ENCODE measurements at places on chromosomes 6 and 20.
A peak's percentile ranks its signal among the peaks of the same experiment; 100 is the strongest.

DNA sequence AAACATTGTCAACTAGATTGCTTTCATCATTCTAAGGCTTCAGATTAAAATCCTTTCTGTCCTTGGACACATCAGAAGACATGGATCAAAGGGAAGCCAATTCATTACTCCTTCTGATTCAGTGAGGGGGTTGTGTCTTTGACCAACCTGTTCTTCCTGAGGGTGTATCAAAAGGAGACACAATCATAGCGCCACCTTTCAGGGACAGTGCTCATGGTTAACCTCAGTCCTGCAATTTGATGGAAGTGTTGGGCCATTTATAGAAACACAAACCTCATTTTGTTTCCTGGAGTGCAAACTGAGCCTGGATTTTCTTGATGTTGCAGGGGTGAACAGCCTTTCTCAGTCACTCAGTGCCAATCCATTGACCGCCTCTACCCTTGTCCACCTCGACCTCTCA lies 163.9 kb upstream of the SCGN start:
- DNase-seq, result no peak

DNA sequence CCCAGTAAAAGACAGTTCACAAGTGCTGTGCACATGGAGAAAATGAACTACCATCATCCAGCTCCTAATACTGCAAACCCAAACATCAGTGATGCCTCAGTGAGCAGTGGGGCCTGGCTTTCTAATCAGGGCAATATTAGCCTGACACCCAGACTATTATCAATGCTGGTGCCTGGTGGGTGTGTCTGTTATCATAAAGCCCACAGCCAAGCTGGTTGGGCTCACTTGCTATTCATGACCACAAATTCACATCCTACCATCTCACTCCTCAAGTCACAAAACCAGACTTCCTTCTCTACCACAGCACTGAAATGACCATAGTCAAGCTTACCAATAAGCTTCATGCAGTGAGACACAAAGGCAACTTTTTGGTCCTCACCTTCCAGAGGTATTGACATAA lies 180.8 kb upstream of the PLN start:
- no peak for DNase-seq

DNA sequence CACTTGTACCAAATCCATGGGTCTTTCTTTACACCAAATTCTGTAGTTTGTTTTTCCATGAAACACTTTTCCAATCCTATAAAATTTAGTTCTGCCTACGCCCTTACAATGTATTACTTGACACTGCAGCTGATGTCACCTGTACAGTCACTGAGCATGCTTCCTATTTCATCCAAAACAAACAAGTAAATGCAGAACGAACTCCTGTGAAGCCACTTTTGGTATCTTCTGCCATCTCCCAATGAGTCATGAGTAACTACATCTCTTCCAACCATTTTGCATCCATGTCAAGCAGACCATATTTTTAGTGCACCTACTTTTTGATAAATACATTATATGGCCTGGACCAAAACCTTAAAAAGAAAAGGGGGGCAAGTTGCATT lies 42.4 kb downstream of the HDDC2 start:
- DNase-seq, result no peak

GRCh38 chr6:28165563-28165962 lies 23.9 kb downstream of the ZKSCAN8 start:
- DNase-seq, result no peak

DNA sequence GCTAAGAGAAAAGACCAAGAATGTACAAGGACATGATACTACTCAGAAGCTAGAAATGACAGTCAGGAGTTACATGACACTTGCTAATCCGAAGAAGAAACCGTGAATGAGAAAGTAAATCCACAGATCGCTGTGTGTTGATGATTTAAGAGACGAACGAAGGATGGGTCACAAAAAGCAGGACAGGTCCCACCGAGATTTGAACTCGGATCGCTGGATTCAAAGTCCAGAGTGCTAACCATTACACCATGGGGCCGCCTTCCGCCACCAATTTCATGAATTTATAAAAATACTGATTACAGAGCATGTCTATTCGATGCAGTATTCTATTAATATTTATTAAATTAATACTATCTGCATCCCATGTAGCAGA lies 54.0 kb upstream of the BTN3A2 start:
- peak; percentile 8 for DNase-seq

DNA sequence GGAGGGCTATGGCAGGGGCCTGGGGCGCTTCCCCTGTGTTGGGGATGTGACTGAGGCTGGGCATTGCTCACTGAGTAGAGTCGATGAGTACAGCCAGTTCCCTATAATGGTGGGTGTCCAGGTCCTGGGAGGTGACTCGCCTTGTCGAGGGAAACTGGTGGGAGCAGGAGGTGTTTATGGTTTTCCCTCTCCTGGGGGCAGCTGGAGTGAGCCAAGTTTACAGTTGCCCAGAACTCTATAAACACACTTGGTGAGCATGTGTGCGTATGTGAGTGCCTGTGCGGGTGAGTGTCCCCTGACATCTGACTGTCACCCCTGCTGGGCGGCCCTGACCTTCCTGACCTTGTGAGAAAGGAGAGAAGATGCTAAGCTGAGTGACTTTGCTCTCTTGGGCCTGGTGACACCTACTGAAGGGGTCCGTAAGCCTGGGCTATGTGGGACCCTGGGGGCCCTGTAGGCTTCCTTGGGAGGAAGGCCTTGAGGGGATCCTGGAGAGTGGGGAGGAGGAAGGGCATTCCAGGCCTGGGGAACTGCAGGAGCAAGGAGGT lies 65.9 kb downstream of the VEGFA start:
- no peak for DNase-seq

- no peak for DNase-seq
These were observed 587.2 kb downstream of the PRKN start for GRCh38 chr6:162140251-162140852.

GRCh38 chr6:33602180-33602579 lies 18.9 kb upstream of the ITPR3 start:
- no peak for DNase-seq

- no peak for DNase-seq
These were observed 319.0 kb downstream of the HACE1 start for GRCh38 chr6:104540743-104541142.

DNA sequence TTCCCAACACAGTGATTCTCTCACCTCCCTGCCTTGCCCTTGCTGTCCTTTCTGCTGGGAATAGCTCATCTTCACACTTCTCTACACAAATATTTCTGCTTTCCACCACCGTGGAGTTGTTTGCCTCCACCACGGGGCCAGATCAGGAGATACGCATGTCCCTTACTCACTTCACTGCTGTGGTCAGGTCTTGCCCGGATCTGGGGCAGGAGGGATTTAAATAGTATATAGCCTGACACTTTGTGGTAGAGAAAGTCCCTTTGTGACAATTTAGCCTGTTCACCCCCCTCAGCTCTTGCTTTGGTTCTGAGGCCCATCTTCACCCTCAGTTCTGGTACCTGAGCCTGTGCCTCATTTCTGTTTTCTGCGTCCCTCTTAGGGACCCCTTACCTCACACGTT lies 92.6 kb upstream of the PREP start:
- DNase-seq, result no peak

- DNase-seq, result no peak
These were observed 156.6 kb upstream of the SULF2 start for GRCh38 chr20:47941869-47942268.

GRCh38 chr6:146857180-146857979 lies 258.6 kb downstream of the ADGB start:
- DNase-seq, result peak; percentile 50

GRCh38 chr6:340991-341827 lies 48.9 kb downstream of the DUSP22 start:
- DNase-seq, result no peak

DNA sequence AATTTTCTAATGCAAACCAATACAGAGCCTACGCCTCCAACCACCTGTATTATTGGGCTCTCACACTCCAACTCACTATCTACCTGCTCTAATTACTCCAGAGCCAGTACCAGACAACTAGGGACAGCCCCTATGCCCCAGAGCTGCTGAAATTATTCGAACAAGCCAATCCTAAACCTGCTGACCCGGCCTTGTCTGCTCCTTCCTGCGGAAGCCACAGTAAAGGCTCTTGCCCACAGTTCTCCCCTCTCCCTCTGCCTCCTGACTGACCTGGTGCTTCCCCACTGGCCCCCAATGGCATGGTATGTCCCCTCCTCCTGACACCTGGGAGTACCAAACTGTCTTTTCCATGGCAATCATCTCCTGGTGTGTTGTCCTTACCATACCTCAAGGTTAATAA lies 4.1 kb upstream of the TOX2 start:
- DNase-seq, result no peak

DNA sequence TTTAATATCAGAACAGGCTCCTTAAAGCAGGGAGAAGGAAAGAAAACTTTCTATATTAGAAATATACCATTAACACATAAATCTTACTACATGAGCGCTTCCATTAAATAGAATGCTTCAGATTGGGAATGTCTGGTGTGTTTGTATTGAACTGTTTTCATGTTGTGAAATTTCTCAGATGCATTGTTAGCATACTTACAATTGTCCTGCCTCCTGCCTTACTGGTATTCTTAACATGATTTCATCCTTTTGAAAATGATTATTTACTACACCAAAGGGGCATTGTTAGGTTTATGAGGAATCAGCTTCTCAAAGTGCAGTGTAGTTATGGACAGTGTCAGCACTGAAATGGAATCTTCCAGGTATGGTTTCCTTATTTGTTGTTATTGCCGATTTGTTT lies 145.6 kb downstream of the MTFR2 start:
- no peak for DNase-seq

DNA sequence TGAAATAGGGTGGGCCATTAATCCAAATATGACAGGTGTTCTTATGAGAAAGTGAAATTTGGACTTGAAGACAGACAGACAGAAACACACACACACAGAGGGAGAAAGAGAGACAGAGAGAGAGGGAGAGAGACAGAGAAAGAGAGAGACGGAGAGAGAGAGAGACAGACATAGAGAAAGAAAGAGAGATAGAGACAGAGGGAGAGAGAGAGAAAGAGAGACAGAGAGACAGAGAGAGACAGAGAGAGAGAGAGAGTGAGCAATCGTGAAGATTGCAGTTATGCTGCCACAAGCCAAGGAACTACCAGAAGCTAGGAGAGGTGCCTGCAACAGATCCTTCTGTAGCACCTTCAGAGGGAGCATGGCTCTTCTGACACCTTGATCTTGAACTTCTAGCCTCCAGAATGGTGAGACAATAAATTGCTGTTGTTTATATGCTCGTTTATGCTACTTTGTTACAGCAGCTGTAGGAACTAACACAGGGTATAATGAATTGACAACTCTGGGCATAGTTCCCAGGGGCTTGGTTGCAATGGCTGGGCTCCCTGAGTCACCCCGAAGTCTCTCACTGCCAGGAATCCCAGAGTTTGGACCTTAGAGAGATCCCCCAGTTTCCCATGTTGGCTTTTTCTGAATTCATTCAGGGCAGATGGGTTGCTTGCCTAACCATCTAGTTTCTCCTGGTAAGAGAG lies 44.7 kb upstream of the ECI2 start:
- DNase-seq, result no peak

- DNase-seq, result no peak
These were observed 19.2 kb downstream of the TUBB2B start for GRCh38 chr6:3208098-3208774.

- no peak for DNase-seq
These were observed 347.7 kb downstream of the PRKN start for GRCh38 chr6:162379757-162380409.

GRCh38 chr6:53928641-53929040 lies 133.8 kb downstream of the LRRC1 start:
- DNase-seq, result no peak

DNA sequence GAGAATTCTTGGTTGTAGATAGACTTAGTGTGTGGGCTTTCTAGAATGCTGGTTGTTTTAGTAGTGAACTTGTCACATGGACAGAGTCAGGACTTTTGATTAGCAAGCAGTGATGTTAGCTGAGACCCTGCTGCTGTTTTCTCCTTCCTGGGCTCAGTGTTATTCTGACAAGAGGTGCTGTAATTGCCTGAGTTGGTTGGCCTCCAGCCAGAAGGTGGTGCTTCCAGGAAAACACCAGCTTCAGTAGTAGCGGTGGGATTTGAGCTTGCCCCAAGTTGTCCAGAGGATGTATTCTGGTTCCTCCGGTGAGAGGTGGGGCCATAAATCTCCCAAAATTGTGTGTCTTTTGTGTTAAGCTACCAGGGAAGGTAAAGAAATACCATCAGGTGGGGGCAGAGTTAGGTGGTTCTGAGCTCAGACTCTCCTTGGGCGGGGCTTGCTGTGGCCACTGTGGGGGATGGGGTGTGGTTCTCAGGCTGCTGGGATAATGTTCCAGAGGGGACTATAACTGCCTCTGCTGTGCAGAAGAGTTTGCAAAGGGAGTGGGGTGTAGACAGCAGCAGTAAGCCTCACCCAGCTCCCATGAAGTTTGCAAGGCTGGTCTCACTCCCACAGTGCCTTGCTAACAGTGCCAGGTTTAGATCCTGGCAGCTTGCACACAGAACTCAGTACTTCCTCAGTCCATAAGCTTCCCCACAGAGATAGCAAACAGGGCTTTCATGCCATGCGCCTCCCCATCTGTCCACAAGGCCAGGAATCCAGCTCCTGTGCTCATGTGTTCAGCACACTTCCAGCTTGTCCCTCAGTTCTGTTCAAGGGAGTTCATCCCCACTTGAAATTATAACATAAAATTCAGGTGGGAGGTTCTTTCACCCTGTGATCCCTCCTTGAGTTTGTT lies 278.4 kb upstream of the PTCHD4 start:
- peak; percentile 54 for DNase-seq

DNA sequence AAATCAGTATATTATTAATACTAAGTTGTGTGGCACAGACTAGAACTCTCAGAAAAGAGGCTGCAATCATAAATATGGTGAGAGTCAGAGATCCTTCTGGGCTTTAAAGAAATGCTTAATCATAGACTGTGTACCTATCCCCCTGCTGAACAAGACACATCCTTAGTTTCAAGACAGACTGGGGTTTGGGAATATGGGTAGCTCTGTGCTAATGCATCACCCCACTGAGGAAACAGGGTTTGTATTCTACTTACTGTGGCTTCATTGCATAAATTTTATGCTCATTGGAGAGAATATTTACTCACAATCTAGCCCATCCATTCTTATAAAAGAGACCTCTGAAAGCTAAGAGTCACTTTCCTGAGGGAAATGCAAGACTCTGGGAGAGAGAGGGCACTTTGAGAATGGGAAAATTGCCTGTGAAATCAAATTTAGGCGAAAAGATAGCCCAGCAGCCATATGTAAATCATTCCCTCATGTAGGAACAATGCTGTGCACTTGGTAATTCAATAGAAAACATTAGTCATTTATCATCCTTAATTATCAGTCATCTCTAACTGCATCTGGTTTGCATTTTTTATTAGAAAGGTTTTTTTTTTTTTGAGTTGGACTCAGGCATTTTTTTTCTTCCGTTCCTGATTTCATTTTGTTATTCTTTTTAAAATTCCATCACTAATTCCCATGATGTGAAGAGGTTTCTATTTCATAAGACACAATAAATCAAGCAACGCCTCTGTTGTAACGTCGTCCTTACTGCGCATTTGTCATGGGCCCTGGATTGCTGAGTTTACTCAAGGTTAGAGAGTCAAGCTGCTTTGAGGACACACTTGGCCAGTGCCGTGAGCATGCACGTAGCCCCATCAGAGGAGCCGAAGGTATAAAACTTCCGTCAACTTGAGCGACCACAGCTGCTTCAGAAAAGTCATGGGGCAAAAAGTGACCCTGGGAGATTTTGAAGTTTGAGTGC lies 91.8 kb downstream of the TRMT11 start:
- DNase-seq, result no peak

GRCh38 chr20:49814057-49814694 lies 1.5 kb downstream of the SLC9A8 start:
- no peak for DNase-seq

- DNase-seq, result no peak
These were observed 63.0 kb downstream of the HIVEP1 start for GRCh38 chr6:12075067-12075563.

GRCh38 chr6:118744261-118744941 lies 93.0 kb upstream of the CEP85L start:
- DNase-seq, result no peak

GRCh38 chr6:24524805-24525204 lies 30.0 kb downstream of the ALDH5A1 start:
- peak; percentile 48 for DNase-seq
